ENCODE measurements at places on chromosomes 12 and 14. TPM values are rescaled to one million over a fixed set of nuclear protein-coding genes. Genes with fewer than 3 reads are reported as not detected.

Gene SARNP
- total RNA-seq = 22.6 TPM

Gene RASSF8
- total RNA-seq = 16.4 TPM

DNA sequence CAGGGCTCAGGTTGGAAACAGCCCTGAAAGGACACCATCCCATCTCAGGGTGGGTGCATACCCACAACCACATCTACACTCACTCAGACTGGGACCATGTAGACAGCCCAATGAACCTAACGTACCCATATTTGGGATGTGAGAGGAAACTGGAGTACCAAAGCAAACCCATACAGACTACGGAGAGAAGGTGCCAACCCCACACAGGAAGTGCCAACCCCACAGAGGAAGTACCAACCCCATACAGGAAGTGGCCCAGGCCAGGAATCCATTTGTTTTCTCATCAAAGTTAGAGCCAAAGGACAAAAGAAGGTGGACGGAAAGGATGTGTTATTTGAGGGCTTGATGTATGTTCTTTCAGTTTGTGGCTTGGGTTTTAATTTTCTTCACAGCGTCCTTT is 19.5 kb upstream of the SPIC start:
- DNase-seq = no peak
- no peaks in the 10 kb centered on the region for H3K27me3 ChIP-seq
- no peaks in the 10 kb centered on the region for H3K4me1 ChIP-seq
- H3K36me3 ChIP-seq = no peaks in the 10 kb centered on the region
- H3K4me3 ChIP-seq = no peak overlapping the region

- H3K36me3 ChIP-seq = no peaks in the 10 kb centered on the region
- H3K4me3 ChIP-seq = no peak overlapping the region
- no peaks in the 10 kb centered on the region for H3K27me3 ChIP-seq
- H3K4me1 ChIP-seq = peaks cover 3% of the 10 kb centered on the region
Measured at GRCh38 chr14:67566908-67567307, 33.2 kb downstream of the PIGH start.

DNA sequence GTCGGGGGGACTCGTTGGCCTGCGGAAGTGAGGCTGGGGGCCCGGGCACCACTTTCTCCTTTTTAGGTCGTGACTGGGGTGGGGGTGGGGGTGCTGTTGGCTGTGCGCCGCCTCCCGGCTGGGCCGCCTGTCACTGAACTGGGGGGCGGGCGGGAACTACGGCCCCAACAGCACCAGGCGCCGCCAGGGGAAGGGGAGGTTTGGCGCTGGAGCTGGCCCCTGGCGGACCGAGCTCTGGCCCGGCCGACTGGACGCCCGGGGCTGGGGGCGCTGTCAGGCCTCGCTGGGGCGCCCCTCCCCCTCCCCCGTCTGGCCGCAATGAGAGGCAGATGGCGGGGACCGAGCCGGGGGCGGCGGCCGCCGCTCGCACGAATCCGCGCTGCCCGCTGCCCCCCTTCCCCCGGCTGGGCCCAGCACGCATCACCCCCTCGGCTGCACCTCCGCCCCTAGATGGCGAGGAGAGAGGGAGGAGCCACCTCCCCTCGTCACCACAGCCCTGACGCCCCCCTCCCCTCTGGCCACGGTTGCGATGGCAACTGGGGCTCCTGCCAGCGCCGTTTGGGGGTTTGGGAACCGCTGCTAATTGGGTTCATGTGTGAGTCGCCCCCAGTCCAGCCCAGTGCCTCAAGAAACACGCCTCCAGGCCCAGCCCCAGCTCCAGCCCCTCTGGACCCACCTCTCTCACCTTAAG is 723 bp downstream of the NFATC4 start:
- H3K4me3 ChIP-seq = peak overlapping the region; percentile 53
- H3K27ac ChIP-seq = peak overlapping the region; percentile 60

GRCh38 chr12:19382563-19382962 is 56.7 kb upstream of the AEBP2 start:
- no peak overlapping the region for H3K4me3 ChIP-seq
- H3K4me1 ChIP-seq = no peaks in the 10 kb centered on the region
- H3K36me3 ChIP-seq = no peaks in the 10 kb centered on the region
- no peak for DNase-seq
- no peaks in the 10 kb centered on the region for H3K27me3 ChIP-seq
- no peak overlapping the region for H3K27ac ChIP-seq

Gene NPFF
- not detected for total RNA-seq

Gene RNASE3
- not detected for total RNA-seq

Gene CACNA2D4
- 1.0 TPM for total RNA-seq

Gene GLS2
- 14.6 TPM for total RNA-seq

Gene CRACR2A
- total RNA-seq = 4.9 TPM

Gene CYP46A1
- 1.2 TPM for total RNA-seq

Gene AKAP5
- 0.15 TPM for total RNA-seq

Gene KSR2
- 1.2 TPM for total RNA-seq

- H3K27ac ChIP-seq = peak overlapping the region; percentile 96
- DNase-seq = peak; percentile 62
- no peak overlapping the region for H3K4me3 ChIP-seq
- no peaks in the 10 kb centered on the region for H3K36me3 ChIP-seq
- H3K27me3 ChIP-seq = no peaks in the 10 kb centered on the region
- peaks cover 30% of the 10 kb centered on the region for H3K4me1 ChIP-seq
Measured at GRCh38 chr14:68814539-68815297, 21.9 kb upstream of the ZFP36L1 start.

Gene CFAP251
- 3.5 TPM for total RNA-seq

DNA sequence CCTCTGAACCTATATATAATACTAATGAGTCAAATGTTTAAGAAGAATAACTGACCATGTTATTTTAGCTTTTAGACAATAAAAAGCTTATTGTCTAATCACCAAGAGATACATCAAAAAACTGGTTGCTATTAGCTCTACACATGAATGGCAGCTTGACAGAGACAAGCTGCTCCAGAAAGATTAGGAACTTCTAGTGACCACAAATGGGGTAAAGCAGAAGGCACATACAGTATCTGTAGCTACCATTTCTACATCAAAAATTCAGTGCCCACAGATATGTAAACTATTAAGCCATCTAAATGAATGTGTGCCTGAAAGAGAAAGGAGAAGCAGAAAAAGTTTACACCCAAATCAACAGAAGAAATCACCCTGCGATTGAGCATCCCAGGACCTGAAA is 2.4 kb downstream of the AREL1 start:
- no peaks in the 10 kb centered on the region for H3K4me1 ChIP-seq
- H3K36me3 ChIP-seq = no peaks in the 10 kb centered on the region
- no peaks in the 10 kb centered on the region for H3K27me3 ChIP-seq
- no peak overlapping the region for H3K27ac ChIP-seq
- no peak for DNase-seq
- H3K4me3 ChIP-seq = no peak overlapping the region

DNA sequence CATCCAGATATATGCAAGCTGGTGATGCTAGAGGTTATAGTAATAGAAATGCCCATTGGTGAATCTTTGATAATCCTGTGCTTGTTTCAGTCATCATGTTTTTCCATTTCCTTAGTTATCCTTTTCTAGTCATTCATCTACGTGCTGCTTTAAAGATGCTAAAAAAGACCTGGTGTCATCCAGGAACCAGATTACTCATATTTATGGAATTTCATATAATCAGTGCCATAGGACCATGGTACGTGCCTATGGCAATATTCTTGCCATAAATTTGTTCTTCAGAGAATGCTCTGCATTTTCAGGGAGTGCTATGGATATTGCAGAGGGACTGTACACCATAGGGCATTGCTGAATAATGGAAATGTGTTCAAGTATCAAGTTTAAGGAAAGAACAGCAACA is 267.3 kb downstream of the AKAP6 start:
- H3K4me1 ChIP-seq = no peaks in the 10 kb centered on the region
- H3K27ac ChIP-seq = no peak overlapping the region
- H3K4me3 ChIP-seq = no peak overlapping the region

Gene FOXA1
- total RNA-seq = 0.59 TPM

Gene HCAR2
- total RNA-seq = 0.95 TPM

DNA sequence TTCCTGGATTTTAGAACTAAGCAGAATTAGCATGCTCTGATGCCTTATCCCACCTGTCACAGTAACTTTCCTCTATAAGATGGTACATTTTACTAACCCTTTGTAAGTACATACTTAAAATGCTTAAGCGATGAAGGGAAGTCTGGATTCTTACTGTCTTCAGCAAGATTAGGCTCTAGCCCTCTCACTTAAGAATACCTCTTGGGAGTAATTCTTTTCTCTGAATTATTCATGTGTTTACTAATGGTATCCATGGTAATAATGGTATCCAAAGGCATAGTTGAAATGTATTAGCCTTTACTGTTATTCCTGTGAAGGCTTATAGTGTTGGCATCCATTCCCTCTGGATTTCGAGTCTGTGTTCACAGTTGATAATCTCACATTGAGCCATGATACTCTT is 176.9 kb downstream of the MON2 start:
- no peak overlapping the region for H3K4me3 ChIP-seq
- H3K27ac ChIP-seq = no peak overlapping the region
- no peaks in the 10 kb centered on the region for H3K4me1 ChIP-seq

GRCh38 chr14:93716002-93716745 is 72.1 kb downstream of the PRIMA1 start:
- H3K36me3 ChIP-seq = no peaks in the 10 kb centered on the region
- DNase-seq = no peak
- H3K27ac ChIP-seq = no peak overlapping the region
- H3K27me3 ChIP-seq = no peaks in the 10 kb centered on the region

GRCh38 chr14:96881713-96882112 is 84.5 kb downstream of the VRK1 start:
- H3K4me1 ChIP-seq = no peaks in the 10 kb centered on the region
- H3K27ac ChIP-seq = no peak overlapping the region
- no peak for DNase-seq
- no peaks in the 10 kb centered on the region for H3K36me3 ChIP-seq
- H3K27me3 ChIP-seq = no peaks in the 10 kb centered on the region

DNA sequence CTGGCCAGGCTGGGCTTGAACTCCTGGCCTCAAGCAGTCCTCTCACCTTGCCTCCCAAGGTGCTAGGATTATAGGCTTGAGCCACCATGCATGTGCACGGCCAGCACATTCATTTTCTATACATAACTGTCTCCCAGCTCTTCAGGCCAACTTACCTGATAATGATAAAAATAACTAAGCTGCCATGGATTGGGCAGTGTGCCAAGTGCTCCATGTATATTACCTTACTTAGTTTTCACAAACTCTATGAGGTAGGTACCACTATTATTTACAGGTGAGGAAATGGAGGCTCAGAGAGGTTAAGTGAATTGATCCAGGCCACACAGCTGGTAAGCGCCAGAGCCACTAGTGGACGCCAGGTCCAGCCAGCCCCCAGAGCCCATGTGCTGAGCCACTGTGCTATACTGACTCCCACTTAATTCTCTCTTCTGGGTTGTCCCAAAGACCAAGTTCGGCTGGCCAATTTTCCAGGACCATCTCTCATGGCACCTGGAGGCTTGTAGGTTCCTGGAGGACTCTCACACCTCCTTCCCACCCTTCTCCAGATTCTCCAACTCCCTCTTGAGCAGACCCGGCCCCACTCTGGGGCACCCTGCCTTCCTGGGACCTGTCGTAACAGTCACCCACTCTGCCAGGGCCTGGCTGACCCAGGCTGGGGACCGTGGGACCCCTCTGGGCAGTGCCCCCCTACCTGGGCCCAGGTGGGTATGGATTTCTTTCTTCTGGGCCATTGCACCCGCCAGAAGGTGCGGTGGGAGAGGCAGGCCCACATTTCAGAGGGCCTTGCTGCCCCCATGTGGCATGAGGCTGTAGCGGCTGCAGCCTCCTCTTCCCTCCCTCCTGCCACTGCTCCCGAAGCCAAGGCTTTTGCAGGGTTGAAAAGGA is 30.2 kb upstream of the CIPC start:
- peak; percentile 80 for DNase-seq
- H3K27ac ChIP-seq = no peak overlapping the region
- no peaks in the 10 kb centered on the region for H3K36me3 ChIP-seq
- H3K4me1 ChIP-seq = no peaks in the 10 kb centered on the region
- H3K4me3 ChIP-seq = no peak overlapping the region
- no peaks in the 10 kb centered on the region for H3K27me3 ChIP-seq

Gene SERPINA1
- total RNA-seq = 55.3 TPM

Gene DPF3
- total RNA-seq = 0.94 TPM

DNA sequence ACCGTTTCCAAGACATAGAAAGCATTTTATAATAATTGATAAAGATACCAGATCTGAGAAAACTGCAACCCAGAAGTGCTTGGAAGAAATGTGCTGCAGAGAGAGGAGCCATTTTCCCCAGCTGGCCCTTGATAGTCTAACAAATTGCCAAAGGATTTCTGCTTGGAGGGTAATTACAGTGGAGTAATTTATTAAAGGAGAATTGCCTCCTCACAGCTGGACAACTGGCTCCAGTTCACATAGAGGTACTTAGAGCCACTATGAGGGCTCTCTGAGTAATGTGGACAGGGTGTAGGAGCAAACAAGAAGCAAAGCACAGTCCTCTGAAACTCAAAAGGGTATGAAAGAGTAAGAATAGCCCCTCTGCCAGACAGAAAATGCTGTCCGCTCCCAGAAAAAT is 335.6 kb downstream of the SYT1 start:
- H3K36me3 ChIP-seq = no peaks in the 10 kb centered on the region
- no peak overlapping the region for H3K27ac ChIP-seq
- no peaks in the 10 kb centered on the region for H3K27me3 ChIP-seq
- no peak overlapping the region for H3K4me3 ChIP-seq

- DNase-seq = no peak
- no peaks in the 10 kb centered on the region for H3K27me3 ChIP-seq
- no peak overlapping the region for H3K4me3 ChIP-seq
- H3K4me1 ChIP-seq = peaks cover 3% of the 10 kb centered on the region
- no peak overlapping the region for H3K27ac ChIP-seq
- H3K36me3 ChIP-seq = no peaks in the 10 kb centered on the region
Measured at GRCh38 chr14:100147181-100147631, 12.2 kb downstream of the DEGS2 start.

DNA sequence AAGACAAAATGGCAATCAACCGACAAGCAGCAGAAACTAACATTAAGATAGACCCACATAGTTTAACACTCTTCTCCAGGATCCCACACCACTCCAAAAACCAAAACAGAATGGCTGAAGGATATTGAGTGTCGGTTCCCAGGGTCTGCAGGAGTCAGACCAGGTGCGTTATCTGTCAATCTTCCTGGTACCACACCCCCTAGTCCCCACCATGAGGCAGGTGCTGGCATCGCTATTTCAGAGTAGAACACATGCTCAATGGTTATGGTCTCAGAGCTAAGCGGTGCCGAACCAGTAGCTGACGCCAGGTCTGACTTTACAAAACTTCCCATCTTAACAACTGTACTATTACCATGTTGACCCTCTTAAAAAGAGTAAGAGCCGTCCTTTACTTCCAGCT is 10.2 kb downstream of the STX2 start:
- no peak overlapping the region for H3K4me3 ChIP-seq
- no peak overlapping the region for H3K27ac ChIP-seq
- H3K4me1 ChIP-seq = no peaks in the 10 kb centered on the region

GRCh38 chr14:68523326-68523610 is 269.6 kb downstream of the ZFP36L1 start:
- no peak overlapping the region for H3K4me3 ChIP-seq
- no peaks in the 10 kb centered on the region for H3K27me3 ChIP-seq
- H3K27ac ChIP-seq = peak overlapping the region; percentile 96
- no peaks in the 10 kb centered on the region for H3K36me3 ChIP-seq
- peaks cover 81% of the 10 kb centered on the region for H3K4me1 ChIP-seq

- no peaks in the 10 kb centered on the region for H3K36me3 ChIP-seq
- H3K4me3 ChIP-seq = no peak overlapping the region
- H3K4me1 ChIP-seq = no peaks in the 10 kb centered on the region
Measured at GRCh38 chr14:89926694-89927093, 27.8 kb downstream of the EFCAB11 start.

GRCh38 chr12:105888696-105889095 is 250.1 kb downstream of the NUAK1 start:
- no peak overlapping the region for H3K4me3 ChIP-seq
- no peak overlapping the region for H3K27ac ChIP-seq
- no peaks in the 10 kb centered on the region for H3K4me1 ChIP-seq
- DNase-seq = no peak
- H3K27me3 ChIP-seq = no peaks in the 10 kb centered on the region

- no peaks in the 10 kb centered on the region for H3K27me3 ChIP-seq
- no peak for DNase-seq
- no peaks in the 10 kb centered on the region for H3K4me1 ChIP-seq
- no peaks in the 10 kb centered on the region for H3K36me3 ChIP-seq
Measured at GRCh38 chr12:51774933-51775332, 73.6 kb downstream of the FIGNL2 start.

Gene AREL1
- total RNA-seq = 11.4 TPM
